RPMI8226 (cell line): ENCODE measurements at places on chromosomes 13 and 19.

- DNase-seq = peak; percentile 45
Observed at GRCh38 chr13:47904241-47904640, 96.8 kb downstream of the SUCLA2 start.

DNA sequence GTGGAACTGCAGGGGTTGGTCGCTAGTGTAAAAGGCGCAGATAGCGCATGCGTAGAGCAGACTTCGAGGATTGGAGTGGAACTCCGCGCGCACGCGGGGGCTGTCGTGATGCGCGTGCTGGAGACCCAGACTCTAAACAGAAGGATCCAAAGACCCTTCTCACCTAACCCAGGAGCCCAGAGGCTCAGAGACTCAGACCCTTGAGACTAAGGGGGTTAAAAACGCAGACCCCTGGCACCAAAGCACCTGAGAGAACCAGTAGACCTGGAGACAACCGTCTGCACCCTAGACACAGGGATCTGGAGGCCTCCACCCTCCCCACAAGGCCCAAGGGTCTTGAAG is 567 bp upstream of the CTU1 start:
- DNase-seq = no peak

GRCh38 chr13:91493442-91493841 is 95.0 kb downstream of the GPC5 start:
- DNase-seq = no peak

DNA sequence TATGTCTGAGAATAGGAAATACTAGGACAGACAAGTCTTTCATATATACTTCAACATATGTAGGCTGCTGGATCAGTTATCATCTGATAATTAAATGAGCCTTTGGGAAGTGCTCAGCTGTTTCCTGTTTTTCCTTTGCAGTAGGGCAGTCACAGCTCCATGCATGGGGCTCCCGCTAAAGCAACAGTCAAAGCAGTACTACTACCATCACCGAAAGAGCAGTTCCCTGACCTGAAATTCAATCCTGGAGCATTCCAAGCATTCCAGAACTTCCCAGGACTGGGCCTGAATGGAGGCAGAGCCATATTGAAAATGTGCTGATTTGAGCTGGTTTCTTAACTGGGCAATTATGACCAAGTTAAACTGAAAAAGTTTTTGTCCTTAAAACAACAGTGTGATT is 20.5 kb downstream of the MICU2 start:
- no peak for DNase-seq

- DNase-seq = no peak
Observed at GRCh38 chr13:99555149-99555548, 53.9 kb downstream of the TM9SF2 start.

DNA sequence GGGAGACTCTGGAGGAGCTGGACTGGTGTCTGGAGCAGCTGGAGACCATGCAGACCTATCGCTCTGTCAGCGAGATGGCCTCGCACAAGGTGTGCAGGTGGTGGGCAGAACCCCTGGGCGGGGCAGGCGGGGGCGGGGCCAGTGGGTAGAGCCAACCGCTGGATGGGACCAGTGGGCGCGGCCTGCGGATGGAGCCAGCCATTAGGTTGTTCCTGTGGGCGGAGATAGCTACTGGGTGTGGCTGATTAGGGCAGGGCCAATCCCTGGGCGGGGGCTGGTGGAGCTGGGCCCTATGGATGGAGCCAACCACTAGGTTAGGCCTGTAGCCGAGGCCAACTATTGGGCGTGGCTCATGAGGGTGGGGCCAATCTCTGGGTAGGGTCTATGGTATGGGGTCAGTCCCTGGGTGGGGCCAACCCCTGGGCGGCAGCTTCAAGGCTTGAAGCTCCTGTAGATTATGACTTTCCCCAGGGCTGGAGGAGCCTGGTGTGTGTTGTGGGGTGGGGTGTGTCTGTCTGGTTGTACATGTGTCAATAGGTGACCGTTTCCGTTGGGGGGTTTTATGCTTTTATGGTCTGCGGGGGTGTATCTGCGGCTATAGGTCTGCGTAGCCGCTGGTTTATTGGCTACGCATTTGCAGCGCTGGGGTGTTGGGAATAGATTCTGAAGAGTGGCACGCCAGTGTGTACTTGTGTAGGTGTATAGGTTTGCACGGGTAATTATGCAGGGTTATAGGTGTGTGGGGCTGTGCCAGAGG is 30.7 kb downstream of the PDE4A start:
- peak; percentile 8 for DNase-seq

- no peak for DNase-seq
Observed at GRCh38 chr13:41682766-41683165, 225.4 kb downstream of the RGCC start.

GRCh38 chr19:288911-289310 is 2.3 kb downstream of the PLPP2 start:
- DNase-seq = no peak

- no peak for DNase-seq
Observed at GRCh38 chr13:74018062-74018431, 116.2 kb downstream of the KLF12 start.
